ENCODE measurements at places on chromosomes 7 and 10. TPM values are rescaled to one million over a fixed set of nuclear protein-coding genes. Genes with fewer than 3 reads are reported as not detected.
A peak's percentile ranks its signal among the peaks of the same experiment; 100 is the strongest.

GRCh38 chr10:95964756-95965155 is 57.0 kb downstream of the CC2D2B start:
- DNase-seq = no peak

- DNase-seq = peak; percentile 11
Measured at GRCh38 chr10:11697718-11698527, 44.3 kb upstream of the ECHDC3 start.

LGI1 gene
- total RNA-seq = not detected

- peak; percentile 72 for DNase-seq
Measured at GRCh38 chr7:155593461-155594162, 47.3 kb upstream of the CNPY1 start.

GRCh38 chr10:130025326-130025725 is 61.3 kb upstream of the EBF3 start:
- DNase-seq = peak; percentile 40
